ENCODE measurements at places on chromosomes 12 and 14. TPM values are rescaled to one million over a fixed set of nuclear protein-coding genes. Genes with fewer than 3 reads are reported as not detected.

Gene SCN8A
- total RNA-seq, result 20.4 TPM

Gene RAD51AP1
- total RNA-seq, result 23.4 TPM

Gene STX2
- 30.7 TPM for total RNA-seq

Gene OTUB2
- total RNA-seq, result 1.1 TPM

Gene CLEC1B
- total RNA-seq, result not detected

Gene IGFBP6
- 11.6 TPM for total RNA-seq

Gene PPP4R3A
- 77.0 TPM for total RNA-seq

Gene SERPINA5
- not detected for total RNA-seq

Gene PLEKHD1
- not detected for total RNA-seq
